Nephron progenitor cell (in vitro differentiated cells): ENCODE measurements at places on chromosomes 4 and X.

DNA sequence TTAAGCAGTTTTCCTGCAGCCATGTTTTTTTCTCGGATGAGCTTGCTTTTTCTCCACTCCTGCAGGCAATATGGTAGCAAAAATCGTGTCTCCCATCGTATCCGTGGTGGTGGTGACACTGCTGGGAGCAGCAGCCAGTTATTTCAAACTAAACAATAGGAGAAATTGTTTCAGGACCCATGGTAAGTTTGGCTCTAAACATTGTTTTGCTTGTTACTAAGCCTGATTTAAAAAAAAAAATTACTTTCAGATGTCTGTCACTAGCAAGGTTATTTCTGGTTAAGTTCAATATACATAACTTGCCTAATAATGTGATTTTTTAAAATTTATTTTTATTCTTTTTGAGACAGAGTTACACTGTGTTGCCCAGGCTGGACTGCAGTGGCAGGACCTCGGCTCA is 17.5 kb upstream of the GYG2 start:
- no peaks in the 10 kb centered on the region for H3K36me3 ChIP-seq
- H3K27me3 ChIP-seq = peaks cover 4% of the 10 kb centered on the region

DNA sequence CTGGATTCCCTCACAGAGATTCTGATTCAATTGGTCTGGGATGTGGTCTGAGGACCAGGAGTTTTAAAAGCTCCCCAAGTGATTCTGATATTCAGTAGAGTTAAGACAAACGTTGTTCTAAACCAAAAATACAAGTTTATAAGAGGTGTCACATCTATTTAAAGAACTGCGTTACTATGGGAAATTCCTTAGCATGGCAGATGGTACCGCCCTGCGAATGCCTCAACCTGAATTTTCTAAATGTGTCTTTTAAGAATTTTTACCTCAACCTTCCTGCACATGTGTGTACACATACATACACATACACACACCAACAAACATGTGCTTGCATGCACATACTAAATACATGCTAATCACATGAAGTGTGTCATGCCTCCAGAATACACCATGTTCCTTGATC is 328.9 kb upstream of the TAPT1 start:
- no peak overlapping the region for H3K27ac ChIP-seq
- no peak overlapping the region for H3K4me3 ChIP-seq
- DNase-seq = no peak
- H3K4me1 ChIP-seq = no peaks in the 10 kb centered on the region

DNA sequence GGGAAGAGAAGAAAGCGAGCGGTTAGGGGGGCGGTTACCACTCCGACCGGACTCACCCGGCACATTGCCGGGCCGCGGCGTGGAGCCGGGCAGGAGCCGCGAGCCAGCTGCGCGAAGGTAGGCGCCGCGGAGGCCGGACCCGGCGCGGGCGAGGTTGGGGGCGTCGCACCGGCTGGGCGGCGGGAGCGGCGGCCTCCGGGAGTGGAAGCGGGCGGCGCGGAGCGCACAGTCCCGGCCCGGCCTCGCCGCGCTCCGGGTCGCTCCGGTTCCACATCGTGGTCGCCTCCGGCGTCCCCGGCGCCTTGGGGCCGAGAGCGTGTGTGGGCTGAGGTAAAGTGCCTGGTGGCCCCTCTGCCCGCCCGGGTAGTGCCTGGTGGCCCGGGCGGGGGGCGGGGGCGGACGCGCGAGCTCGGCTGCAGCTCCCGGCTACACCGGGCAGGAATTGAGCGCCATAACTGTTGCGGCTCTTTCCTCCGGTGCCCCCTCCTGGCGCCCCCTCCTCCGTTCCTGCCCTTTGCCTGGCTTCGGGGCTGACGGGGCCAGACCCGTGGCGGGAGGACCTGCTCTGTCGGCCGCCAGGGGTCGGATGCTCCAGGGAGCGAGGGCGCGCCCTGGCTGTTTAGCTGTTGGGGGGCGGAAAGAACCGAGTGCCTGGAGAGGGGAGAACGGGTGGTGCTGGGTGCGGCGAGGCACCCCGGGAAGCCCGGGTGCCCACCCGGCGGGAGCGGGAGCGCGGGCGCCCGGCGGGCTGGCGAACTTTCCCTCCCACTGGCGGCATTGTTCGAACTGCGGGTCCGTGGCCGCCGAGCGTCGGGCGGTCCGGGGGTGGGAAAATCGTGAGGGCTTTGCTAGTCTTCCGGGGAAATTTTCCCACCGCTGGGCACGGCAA is 626 bp downstream of the JADE3 start:
- H3K27me3 ChIP-seq = peaks cover 14% of the 10 kb centered on the region
- peak; percentile 61 for DNase-seq
- peaks cover 21% of the 10 kb centered on the region for H3K4me1 ChIP-seq
- no peaks in the 10 kb centered on the region for H3K36me3 ChIP-seq

GRCh38 chrX:103275947-103276567 is 493 bp downstream of the TCEAL5 start:
- H3K4me1 ChIP-seq = peaks cover 19% of the 10 kb centered on the region
- H3K27ac ChIP-seq = no peak overlapping the region
- peaks cover 22% of the 10 kb centered on the region for H3K27me3 ChIP-seq
- DNase-seq = no peak
- H3K4me3 ChIP-seq = peak overlapping the region; percentile 71
- H3K36me3 ChIP-seq = peaks cover 5% of the 10 kb centered on the region

DNA sequence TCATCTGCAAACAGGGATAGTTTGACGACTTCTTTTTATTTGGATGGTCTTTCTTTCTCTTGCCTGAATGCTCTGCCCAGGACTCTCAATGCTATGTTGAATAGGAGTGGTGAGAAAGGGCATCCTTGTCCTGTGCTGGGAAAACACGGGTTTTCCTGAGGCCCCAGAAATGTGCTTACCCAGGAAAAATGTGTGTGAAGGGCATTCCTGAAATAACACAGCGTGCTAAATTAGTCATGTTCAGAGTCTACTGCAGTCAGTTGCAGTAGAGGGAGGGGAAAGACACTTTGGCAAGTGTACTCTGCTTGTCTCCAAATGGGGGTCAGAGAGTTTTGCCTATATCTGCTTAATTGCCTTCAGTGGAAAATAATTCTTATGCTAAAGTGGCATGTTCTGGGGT is 153.9 kb downstream of the CCNG2 start:
- no peaks in the 10 kb centered on the region for H3K4me1 ChIP-seq
- no peak overlapping the region for H3K4me3 ChIP-seq
- H3K36me3 ChIP-seq = no peaks in the 10 kb centered on the region
- peaks cover 2% of the 10 kb centered on the region for H3K27me3 ChIP-seq

- no peaks in the 10 kb centered on the region for H3K36me3 ChIP-seq
- no peak for DNase-seq
- no peak overlapping the region for H3K4me3 ChIP-seq
These were observed 22.7 kb upstream of the ASB5 start for GRCh38 chr4:176291748-176292147.

GRCh38 chr4:56689201-56689969 is 8.3 kb upstream of the HOPX start:
- H3K27me3 ChIP-seq = peaks cover 6% of the 10 kb centered on the region
- peaks cover 31% of the 10 kb centered on the region for H3K4me1 ChIP-seq
- no peaks in the 10 kb centered on the region for H3K36me3 ChIP-seq
- no peak for DNase-seq

- peak overlapping the region; percentile 94 for H3K4me3 ChIP-seq
- H3K27ac ChIP-seq = no peak overlapping the region
- H3K4me1 ChIP-seq = peaks cover 56% of the 10 kb centered on the region
- DNase-seq = no peak
These were observed 61.2 kb downstream of the TSC22D3 start for GRCh38 chrX:107714206-107714891.

DNA sequence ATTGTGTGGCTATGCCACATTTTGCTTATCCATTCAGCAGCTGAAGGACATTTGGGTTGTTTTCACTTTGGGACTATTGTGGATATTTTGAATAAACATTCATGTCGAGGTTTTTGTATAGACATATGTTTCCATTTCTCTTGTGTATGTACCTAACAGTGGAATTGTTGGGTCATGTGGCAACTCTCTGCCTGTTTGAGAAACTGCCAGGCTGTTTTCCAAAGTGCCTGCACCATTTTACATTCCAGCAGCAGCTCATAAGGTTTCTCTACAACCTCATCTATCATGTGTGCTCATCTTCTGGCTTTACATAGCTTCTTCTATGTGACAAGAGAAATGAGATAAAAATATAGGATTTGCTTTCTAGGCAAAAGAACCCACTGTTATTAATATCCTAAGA is 29.5 kb upstream of the TSPAN5 start:
- no peaks in the 10 kb centered on the region for H3K4me1 ChIP-seq
- H3K27me3 ChIP-seq = peaks cover 4% of the 10 kb centered on the region
- H3K27ac ChIP-seq = no peak overlapping the region
- no peak for DNase-seq
- no peaks in the 10 kb centered on the region for H3K36me3 ChIP-seq

DNA sequence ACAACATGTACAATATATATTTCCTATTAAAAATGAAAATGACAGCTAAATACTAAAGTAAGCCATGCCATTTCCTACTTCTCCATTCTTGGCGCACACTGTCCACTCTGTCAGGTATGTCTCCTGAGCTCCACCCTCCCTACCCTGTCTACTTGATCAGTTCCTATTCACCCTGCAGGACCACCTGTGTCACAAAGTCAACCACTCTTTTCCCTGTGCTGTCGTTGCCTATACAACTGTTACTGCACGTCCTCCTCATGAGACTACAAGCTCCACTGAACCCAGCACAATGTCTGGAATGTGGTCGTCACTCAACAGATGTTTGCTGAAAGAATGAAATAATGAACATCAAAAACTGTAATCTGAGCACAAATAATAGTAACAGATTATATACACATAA is 54.9 kb downstream of the SLC9A7 start:
- H3K4me3 ChIP-seq = no peak overlapping the region
- H3K27ac ChIP-seq = no peak overlapping the region
- no peak for DNase-seq
- H3K36me3 ChIP-seq = no peaks in the 10 kb centered on the region

GRCh38 chr4:11730545-11730944 is 301.9 kb upstream of the HS3ST1 start:
- no peak overlapping the region for H3K27ac ChIP-seq
- no peaks in the 10 kb centered on the region for H3K27me3 ChIP-seq
- no peak overlapping the region for H3K4me3 ChIP-seq
- no peaks in the 10 kb centered on the region for H3K36me3 ChIP-seq
- no peaks in the 10 kb centered on the region for H3K4me1 ChIP-seq
- DNase-seq = no peak

DNA sequence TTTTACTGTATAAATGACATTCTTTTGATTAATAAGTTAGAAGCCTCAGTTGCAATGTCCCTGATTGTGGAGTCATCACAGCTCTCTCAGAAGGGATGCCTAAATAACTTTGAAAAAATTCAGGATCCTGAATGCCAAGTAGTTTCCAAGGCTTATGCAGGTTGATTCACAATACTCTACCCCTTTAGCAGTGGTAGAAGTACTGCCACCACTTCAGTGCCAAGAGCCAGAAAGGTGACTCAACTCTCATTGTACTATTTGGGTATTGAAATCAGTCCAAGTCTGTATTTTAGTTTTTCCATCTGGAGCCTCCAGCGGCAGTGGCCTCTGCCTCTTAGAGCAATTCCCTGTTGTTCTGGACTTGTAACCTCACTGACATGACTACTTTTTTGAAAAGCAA is 320.1 kb upstream of the NDST4 start:
- H3K27ac ChIP-seq = no peak overlapping the region
- H3K27me3 ChIP-seq = no peaks in the 10 kb centered on the region
- H3K4me1 ChIP-seq = no peaks in the 10 kb centered on the region
- H3K36me3 ChIP-seq = no peaks in the 10 kb centered on the region

- DNase-seq = no peak
- H3K36me3 ChIP-seq = no peaks in the 10 kb centered on the region
- H3K27ac ChIP-seq = no peak overlapping the region
- H3K27me3 ChIP-seq = no peaks in the 10 kb centered on the region
These were observed 348.5 kb upstream of the FTHL17 start for GRCh38 chrX:31420302-31420701.

- DNase-seq = no peak
- H3K4me1 ChIP-seq = no peaks in the 10 kb centered on the region
- H3K36me3 ChIP-seq = peaks cover 20% of the 10 kb centered on the region
- H3K27me3 ChIP-seq = peaks cover 4% of the 10 kb centered on the region
These were observed 170.9 kb downstream of the APBB2 start for GRCh38 chr4:41043465-41043864.

GRCh38 chr4:45477311-45477733 is 646.5 kb downstream of the GABRG1 start:
- DNase-seq = no peak
- H3K4me3 ChIP-seq = no peak overlapping the region
- H3K27me3 ChIP-seq = no peaks in the 10 kb centered on the region
- H3K4me1 ChIP-seq = no peaks in the 10 kb centered on the region
- no peak overlapping the region for H3K27ac ChIP-seq

DNA sequence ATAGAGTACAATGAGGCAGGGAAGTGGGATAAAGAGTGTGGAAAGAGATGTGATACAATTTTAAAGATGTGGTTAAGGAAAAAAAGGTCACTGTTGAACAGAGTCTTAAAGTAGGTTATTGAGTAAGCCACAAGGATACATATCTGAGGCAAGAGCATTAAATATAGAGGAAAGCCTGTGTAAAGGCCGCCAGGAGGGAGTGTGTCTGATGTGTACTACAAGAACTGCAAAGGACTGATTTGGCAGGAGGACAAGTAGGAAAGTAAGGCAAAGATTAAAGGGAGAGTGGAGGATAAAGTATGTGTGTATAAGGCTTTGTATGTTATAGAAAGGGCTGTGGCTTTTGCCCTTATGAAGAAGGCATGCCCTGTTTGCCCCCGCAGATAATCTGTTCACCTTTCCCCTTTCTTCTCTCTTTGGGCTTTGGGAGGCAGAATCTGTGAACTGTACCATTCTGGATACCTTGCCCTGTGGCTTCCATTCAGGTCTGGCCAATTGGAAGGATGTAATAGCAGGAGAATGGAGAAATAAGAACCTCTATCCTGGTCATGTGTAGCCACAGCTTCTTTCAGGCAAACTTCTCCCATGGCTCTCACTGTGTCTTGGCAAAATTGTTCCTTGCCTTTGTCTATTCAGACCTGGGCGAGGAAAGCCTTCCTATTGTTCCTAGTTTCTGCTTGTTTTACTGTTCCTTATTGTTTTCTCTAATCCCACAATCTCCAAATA is 68.9 kb upstream of the FAM47B start:
- no peak for DNase-seq
- peak overlapping the region; percentile 0 for H3K27ac ChIP-seq
- no peak overlapping the region for H3K4me3 ChIP-seq
- H3K4me1 ChIP-seq = no peaks in the 10 kb centered on the region

- H3K36me3 ChIP-seq = no peaks in the 10 kb centered on the region
- H3K4me1 ChIP-seq = no peaks in the 10 kb centered on the region
- H3K27me3 ChIP-seq = peaks cover 12% of the 10 kb centered on the region
- H3K4me3 ChIP-seq = no peak overlapping the region
- H3K27ac ChIP-seq = no peak overlapping the region
These were observed 4.0 kb upstream of the C4orf17 start for GRCh38 chr4:99506781-99507180.

GRCh38 chr4:1873291-1873690 is 2.1 kb downstream of the NSD2 start:
- peak overlapping the region; percentile 92 for H3K4me3 ChIP-seq
- H3K4me1 ChIP-seq = peaks cover 47% of the 10 kb centered on the region
- peaks cover 16% of the 10 kb centered on the region for H3K36me3 ChIP-seq
- no peak for DNase-seq
